ENCODE measurements at places on chromosomes 16 and 17.
A peak's percentile ranks its signal among the peaks of the same experiment; 100 is the strongest.

GRCh38 chr17:80879723-80880647, 111.7 kb upstream of the CHMP6 start:
- no peak for DNase-seq

- no peak for DNase-seq
Observed at GRCh38 chr16:8998108-8998507, 34.4 kb upstream of the USP7 start.

GRCh38 chr17:32921017-32921416, 6.9 kb upstream of the TMEM98 start:
- DNase-seq, result no peak

- DNase-seq, result no peak
Observed at GRCh38 chr16:89097392-89097772, 3.7 kb downstream of the ACSF3 start.

DNA sequence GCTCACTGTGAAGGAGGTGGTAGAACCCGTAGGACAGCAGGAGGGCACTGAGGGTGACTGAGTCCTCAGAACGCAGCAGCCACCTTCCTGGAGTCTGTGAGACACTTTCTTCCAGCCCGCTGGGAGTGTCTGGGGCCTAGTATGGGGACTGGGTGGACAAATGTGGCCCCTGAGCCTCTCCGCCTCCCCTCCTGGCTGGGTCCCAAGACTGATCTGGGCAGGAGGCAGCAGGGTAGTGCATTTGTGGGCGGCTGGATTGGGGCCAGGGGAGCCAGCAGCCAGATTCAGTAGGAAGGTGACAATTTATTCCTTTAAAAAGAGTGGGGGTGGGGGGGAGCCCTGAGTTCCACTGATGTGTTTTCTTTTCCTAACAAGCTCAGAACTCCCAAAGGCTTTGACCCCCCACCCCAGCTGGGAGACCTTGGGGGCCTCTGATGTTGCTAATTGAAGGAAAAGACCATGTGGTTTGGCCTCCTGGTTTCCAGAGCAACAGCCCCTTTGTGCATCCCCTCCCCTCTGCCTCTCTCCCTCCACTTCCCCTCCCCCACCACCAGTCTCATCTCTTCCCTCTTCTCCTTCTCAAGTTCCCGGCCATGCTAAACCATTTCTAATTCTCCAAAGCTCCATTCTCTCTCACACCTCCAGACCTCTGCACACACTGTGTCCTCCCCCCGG, 4.4 kb downstream of the CLEC19A start:
- DNase-seq, result no peak

DNA sequence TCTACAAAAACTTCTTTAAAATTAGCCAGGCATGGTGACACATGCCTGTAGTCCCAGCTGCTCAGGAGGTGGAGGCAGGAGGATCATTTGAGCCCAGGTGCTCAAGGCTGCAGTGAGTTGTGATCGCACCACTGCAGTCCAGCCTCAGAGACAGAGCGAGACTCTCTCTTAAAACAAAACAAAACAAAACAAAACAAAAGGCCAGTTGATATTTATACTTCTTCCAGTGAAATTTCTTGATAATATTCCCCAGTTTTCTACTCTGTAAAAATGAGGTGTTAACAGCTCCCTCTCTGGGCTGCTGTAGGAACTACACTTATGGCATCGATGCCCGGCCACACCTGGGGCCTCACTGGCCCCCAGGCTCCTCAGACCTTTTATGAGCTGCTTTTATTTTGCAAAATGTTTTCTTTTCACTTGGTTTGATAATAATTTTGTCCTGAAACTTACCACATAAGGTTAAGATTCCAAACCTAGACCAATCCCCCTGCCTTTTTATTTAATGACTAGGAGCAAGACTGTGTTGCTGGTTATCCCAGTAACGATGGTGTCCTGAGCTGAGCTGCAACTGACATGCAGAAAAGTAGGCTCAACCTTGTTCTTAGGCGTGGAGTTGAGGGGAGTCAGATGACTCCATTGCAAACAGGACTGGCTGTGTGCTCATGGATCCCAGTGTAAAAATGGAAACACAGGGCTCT, 17.6 kb downstream of the MAPK8IP3 start:
- peak; percentile 86 for DNase-seq

DNA sequence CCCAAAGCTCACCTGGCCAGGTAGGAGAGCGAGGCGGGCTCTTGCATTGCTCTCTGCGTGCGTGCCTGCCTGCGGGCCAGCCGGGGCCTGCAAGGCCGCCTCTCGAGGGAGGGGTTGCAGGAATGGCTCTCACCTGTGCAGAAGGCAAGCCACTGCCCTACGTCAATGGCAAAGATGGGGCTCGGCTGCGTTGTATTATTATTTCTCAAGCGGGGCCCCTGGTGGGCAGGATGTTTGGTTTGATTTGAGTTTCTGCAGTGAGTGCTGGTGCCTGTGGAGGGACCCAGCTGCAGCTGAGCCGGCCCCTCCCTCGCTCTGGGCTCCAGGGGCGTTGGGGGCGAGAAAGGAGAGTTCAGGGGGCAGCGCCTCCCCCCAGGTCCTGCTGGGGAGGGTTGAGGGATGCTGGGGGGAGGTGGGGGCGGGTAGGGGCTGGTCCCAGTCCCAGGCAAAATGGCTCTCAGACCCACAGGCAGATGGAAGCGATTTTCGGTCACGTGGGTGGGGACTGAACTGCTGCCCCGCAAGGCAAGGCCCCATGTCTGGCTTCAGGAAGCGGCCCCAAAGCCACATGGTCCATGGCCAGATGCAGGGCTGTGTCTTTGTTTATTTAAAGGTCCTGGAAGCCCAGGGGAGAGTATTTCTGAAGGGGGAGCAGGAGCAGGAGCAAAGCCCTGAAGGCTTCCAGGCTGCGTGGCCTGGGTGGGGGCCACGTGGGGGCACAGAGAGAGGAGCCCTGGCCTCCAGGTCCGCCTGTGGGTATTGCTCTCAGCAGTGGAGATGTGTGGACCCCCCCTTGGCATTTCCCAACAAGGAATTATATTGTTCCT, 338.8 kb downstream of the SEC14L1 start:
- no peak for DNase-seq

DNA sequence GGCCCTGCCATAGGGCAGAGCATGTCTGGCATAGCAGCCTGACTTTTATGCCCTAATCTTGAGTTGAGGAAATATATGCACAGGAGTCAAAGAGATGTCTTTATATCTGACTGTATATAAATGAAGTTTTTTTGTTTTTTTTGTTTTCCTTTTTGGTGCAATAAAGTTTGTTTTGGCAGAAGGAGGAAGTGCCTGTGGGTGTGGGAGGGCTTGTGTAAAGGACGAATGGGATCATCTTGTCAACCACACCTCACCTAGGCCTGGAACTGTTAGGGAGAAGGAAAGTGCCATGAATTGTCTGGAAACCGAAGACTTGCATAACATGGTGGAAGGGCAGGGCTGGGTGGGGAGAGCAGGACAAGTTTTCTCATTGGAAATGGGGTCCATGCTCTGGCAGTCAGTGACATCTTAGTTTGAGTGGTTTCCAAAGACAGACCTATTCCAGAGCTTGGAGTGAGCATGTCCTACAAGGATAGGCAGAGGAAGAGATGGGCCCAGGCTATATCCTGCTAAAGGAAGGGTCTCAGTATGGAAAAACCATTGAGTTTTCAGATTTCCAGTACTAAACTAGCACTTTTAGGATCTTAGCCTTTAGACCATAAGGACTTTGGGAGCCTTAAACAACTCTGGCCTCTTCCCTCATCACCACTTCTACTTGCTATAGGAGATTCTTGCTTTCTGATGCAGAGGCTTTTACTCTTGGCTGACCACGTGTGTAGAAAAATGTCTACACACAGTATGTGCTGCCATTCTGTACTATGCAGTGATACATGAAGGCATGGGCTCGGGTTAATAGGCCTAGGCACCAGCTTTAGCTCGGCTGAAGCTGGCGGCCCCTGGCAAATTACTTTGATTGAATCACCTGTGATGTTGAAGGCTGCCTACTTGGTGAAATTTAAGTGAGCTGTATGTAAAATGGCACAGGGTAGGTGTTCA, 15.5 kb downstream of the SNF8 start:
- no peak for DNase-seq

DNA sequence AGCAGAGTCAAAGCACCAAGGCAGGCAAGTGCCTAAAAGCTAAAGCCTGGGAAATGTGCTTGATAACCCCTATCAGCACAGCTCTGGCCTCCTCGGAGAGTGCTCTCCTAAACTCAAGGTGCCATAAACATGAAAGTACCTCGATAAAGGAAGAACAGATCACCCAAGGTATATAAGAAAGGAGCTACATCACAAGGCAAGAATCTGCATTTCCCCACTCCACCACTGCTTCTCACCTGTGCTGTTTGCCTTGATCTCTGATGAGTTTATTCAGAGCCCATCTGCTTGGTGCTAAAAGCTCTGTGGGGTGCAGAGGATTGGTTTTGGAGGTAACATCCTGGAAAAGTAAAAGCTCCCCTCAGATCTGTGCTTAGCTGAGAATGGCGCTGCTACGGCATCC, 449.5 kb upstream of the CDH5 start:
- DNase-seq, result no peak

- no peak for DNase-seq
Observed at GRCh38 chr16:57619133-57619605, 9.3 kb upstream of the ADGRG1 start.

DNA sequence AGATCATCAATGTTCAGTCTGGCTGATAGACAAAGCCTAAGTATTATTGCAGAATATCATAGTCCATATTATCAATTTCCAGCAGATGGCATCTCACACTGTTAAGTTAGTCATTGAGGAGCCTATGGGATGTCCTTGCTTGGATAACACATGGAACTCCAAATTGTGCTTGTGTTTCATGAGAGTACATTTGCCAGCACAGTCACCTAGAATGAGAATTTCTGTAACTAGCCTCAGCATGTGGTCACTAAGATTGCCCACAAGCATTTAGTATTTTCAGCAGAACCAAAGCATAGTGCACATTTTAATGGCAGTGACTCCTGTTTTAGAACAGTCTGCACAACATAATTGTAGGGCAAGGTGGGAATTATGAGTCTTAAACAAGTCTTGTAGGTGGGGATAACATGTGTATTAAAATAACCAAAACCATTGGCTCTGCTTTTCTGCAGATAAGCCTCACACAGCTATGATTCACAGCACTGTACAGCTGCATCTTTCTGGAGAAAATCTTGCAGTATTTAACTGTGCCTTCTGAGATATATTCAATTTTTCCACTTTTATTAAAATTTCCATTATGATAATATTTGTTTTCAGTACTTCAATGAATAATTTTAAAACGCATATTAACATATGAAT, 882.8 kb upstream of the SOX9 start:
- no peak for DNase-seq

GRCh38 chr16:82852388-82853008, 225.7 kb downstream of the CDH13 start:
- DNase-seq, result no peak

DNA sequence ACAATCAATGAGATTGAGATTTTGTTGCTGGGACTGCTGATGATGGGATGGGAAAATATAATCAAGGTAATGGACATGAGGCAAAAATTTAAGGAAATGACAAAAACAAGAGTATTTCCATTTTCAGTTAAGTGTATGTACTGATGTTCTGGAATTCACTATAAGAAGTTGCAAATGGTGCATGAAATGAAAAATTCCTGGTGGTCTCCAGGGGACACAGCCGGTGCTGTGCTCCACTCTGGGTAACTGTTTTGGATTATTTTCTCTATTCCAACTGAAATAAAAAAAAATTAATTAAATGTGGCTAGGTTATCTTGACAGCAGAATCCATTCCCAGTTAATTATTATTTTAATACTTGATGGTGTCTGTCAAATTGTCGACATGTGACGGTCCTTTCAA, 305.6 kb downstream of the WWOX start:
- DNase-seq, result no peak

- DNase-seq, result no peak
Observed at GRCh38 chr16:69012906-69013305, 92.5 kb upstream of the HAS3 start.

DNA sequence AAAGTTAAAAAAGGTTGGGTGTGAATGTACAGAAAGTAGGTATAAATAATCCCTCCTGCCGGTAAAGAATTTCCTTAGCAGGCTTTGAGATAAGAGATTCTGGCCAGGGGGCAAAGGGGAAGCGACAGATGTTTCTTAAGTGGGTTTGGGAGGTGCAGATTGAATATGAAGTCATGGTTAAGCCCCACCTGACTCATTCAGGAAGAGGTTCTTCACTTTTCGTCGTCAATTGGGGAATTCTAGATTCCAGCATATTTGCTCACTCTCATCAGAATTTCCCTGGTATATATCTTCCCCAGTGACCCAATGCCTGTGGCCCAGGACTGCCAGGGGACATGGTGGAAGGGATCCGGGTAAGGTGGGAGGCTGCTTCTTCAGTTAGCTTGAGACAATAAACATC, 127.8 kb downstream of the CPPED1 start:
- DNase-seq, result no peak

All from activated CD4-positive, alpha-beta T cell treated with anti-CD3 and anti-CD28 coated beads, Interleukin-2, amount 10 ng/mL, durations not matched to agents 24 days and 14 days (primary cell).